ENCODE measurements at places on chromosomes 5 and 9. TPM values are rescaled to one million over a fixed set of nuclear protein-coding genes. Genes with fewer than 3 reads are reported as not detected.

RXRA gene
- 27.6 TPM for total RNA-seq

PCDHA13 gene
- total RNA-seq = 0.07 TPM

RFESD gene
- total RNA-seq = 3.1 TPM

INSL6 gene
- total RNA-seq = not detected

OR1L8 gene
- not detected for total RNA-seq

FGD3 gene
- 0.17 TPM for total RNA-seq

ANKRD34B gene
- total RNA-seq = 0.07 TPM

FREM1 gene
- total RNA-seq = not detected

GARNL3 gene
- total RNA-seq = 2.3 TPM

IFNB1 gene
- total RNA-seq = not detected

DMRT2 gene
- not detected for total RNA-seq
